ENCODE measurements at places on chromosomes 5 and 9. TPM values are rescaled to one million over a fixed set of nuclear protein-coding genes. Genes with fewer than 3 reads are reported as not detected.

TMEM38B gene
- total RNA-seq = 30.4 TPM

NTRK2 gene
- total RNA-seq = 16.0 TPM

EQTN gene
- not detected for total RNA-seq

DNA sequence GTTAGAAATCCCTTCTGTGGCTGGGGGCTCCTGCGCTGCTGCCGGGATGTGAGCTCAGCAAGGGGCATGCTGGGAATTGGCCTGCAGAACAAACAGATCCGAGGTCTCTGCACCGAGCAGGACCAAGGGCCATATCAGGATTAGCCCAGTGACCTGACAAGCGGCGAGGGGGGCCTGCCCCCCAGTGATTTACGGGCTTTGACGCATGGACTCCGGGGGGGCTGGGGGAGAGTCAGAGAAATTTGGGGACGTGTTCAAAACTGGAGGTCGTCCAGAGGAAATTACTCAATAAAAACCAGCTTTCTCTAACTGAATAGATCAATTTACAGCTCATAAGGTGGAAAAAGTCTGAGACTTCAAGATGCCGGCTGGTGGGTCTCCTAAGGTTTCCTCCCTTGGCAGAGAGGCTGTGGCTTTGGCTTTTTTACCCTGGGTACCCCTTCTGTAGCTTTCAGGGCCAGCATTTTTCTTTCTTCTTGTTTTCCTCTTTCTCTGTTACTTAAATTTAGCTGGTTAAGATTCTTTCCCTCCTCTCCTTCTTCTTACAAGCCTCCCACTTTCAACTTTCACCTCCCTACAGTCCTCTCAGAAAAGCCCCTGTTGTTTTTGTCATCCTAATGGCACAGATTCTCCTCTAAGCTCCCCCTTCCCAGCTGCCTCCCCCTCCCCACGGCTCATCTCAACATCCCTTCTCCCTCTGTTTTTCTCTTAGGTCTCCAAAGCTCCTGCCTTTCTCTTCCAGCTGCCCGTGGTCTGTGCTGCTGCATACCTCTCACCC is 551.0 kb downstream of the CCDC171 start:
- no peak for DNase-seq
- H3K4me1 ChIP-seq = peaks cover 42% of the 10 kb centered on the region
- peak overlapping the region; percentile 27 for H3K27ac ChIP-seq
- no peaks in the 10 kb centered on the region for H3K36me3 ChIP-seq

DNA sequence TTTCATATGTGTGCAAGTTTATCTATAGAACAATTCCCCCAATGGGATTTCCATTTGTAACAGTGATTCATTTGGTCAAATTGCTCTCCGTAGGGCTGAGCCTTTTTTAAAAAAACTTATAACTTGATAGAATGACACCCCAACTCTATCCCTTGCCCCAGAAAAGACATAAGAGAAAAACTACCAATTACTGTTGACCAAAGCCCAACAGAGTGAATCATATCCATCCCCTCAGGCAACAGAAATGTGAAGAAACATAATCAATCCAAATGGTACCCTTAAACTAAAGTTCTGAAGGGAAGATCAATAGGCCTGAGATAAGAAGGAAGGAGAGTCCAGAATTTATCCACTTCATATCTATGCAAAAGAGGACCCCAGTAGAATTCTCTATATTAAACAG is 17.8 kb downstream of the TICAM2 start:
- no peak for DNase-seq
- no peaks in the 10 kb centered on the region for H3K36me3 ChIP-seq
- H3K4me3 ChIP-seq = no peak overlapping the region

- H3K27ac ChIP-seq = no peak overlapping the region
- H3K36me3 ChIP-seq = no peaks in the 10 kb centered on the region
- no peaks in the 10 kb centered on the region for H3K27me3 ChIP-seq
- H3K4me3 ChIP-seq = no peak overlapping the region
- H3K4me1 ChIP-seq = no peaks in the 10 kb centered on the region
Observed at GRCh38 chr5:173642895-173643481, 26.5 kb upstream of the BOD1 start.

DNA sequence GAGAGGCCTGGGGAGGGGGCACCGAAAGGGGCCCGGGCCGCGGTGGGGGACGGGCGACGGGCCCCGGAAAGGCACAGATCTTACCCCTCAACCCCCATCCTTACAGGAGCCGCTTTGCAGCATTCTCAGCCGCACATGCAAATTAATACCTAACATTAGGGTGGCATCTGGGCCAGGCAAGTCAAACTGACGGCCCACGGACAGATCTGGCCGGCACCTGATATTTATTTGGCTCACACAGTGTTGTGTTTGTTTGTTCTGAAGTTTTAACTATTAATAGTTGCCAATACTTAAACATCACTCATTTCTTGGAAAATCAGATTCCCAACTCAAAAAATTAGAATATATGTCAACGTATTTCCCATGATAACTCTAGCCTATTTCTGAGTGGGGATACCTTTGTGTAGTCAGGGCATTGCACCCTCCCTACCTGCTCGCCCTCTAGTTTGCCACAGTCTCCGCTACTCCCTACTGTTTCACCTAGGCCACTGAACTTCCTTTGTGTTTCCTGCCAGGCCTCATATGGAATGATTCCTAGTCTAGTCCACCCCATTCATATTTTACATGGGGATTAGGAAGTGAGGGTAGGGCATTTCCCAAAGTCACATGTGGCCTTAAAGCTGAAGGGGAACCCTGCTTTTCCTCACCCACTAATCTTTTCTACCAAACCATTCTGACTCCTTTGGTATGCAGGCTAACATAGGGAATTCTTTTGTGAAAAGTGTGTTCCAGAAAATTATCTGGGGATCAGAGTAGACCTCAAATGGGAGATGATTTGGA is 71.9 kb upstream of the LARP1 start:
- peak overlapping the region; percentile 78 for H3K27ac ChIP-seq
- no peaks in the 10 kb centered on the region for H3K36me3 ChIP-seq
- DNase-seq = no peak

DNA sequence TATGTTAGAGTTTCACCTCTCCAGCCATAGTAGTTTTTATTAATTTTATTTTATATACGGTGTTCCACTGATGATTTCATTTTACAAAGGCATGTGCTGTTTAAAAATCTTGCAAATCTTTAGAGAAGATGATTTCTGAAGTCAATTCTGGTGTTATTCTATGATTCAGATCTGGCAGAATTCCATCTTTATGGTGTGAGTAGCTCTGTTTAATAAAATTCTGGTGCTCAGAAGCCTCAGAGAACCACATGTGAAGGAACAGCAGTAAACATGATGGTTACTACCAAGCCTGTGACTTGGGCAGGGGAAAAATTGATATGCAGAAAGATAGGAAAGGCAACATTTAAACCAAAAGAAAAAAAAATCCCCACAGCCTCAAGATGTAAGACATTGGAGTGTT is 299.7 kb downstream of the NPR3 start:
- H3K4me1 ChIP-seq = no peaks in the 10 kb centered on the region
- no peak overlapping the region for H3K27ac ChIP-seq
- H3K4me3 ChIP-seq = no peak overlapping the region
- no peaks in the 10 kb centered on the region for H3K27me3 ChIP-seq
- H3K36me3 ChIP-seq = no peaks in the 10 kb centered on the region

DNA sequence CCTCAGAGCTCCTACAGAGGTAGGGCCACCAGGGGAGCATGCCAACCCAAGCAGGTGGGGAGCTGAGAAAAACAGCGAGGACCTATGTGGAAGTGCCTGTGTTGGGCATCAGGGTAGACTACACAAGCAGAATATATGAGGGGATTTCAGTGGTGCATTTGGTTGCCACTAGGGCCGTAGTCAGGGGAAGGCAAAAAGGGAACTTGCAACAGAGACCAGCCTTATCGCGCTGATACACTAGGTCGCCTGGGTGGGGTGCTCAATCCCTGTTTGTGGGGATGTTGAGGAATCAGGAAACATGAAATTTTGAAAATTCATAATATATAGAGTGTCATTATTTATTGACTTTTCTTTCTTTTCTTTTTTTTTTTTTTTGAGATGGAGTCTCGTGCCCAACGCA is 370.9 kb upstream of the PRR16 start:
- no peaks in the 10 kb centered on the region for H3K4me1 ChIP-seq
- no peaks in the 10 kb centered on the region for H3K27me3 ChIP-seq
- no peaks in the 10 kb centered on the region for H3K36me3 ChIP-seq
- DNase-seq = no peak
- no peak overlapping the region for H3K27ac ChIP-seq

DNA sequence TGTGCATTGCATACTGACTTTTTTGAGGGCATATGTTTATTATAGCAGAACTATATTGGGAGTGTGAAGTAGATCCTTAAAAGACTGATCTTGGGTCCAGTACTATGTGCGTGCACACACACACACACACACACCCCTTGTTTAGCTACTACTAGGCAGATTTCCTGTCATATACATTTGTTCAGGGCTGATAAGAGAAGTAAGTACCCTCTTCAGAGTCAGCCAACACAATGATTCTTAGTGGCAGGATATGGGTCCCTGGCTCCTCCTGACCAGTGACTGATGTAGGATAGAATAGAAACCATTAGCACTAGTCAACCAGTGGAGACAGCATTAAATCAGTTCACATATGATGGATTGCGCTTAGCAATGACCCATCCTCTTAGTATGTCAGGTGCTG is 76.2 kb upstream of the MIER3 start:
- H3K36me3 ChIP-seq = no peaks in the 10 kb centered on the region
- H3K4me1 ChIP-seq = no peaks in the 10 kb centered on the region
- H3K27me3 ChIP-seq = no peaks in the 10 kb centered on the region
- H3K27ac ChIP-seq = no peak overlapping the region

Measured in vagina (tissue), 2 donors.